ENCODE measurements at places on chromosomes 4 and X. TPM values are rescaled to one million over a fixed set of nuclear protein-coding genes. Genes with fewer than 3 reads are reported as not detected.

The GRK4 gene
- total RNA-seq: 6.4 TPM

The GLRA2 gene
- total RNA-seq: not detected

The TDO2 gene
- 4.2 TPM for total RNA-seq

The PFKFB1 gene
- total RNA-seq: not detected

The PAGE3 gene
- total RNA-seq: not detected

The HTATSF1 gene
- total RNA-seq: 35.0 TPM

The ENAM gene
- 0.97 TPM for total RNA-seq

The S100P gene
- total RNA-seq: not detected

The CLDN34 gene
- total RNA-seq: under 0.01 TPM

The NEK1 gene
- 8.7 TPM for total RNA-seq

The KCTD8 gene
- total RNA-seq: under 0.01 TPM

The TMEM185A gene
- 14.5 TPM for total RNA-seq

The ALPK1 gene
- total RNA-seq: 25.5 TPM

The CFI gene
- total RNA-seq: 18.4 TPM

The ARHGAP24 gene
- total RNA-seq: 56.6 TPM

The ZNF732 gene
- 0.64 TPM for total RNA-seq

The GPR143 gene
- 0.43 TPM for total RNA-seq

The GLUD2 gene
- total RNA-seq: 1.9 TPM

The GLRA3 gene
- total RNA-seq: not detected

The VEGFD gene
- not detected for total RNA-seq

The SCD5 gene
- 6.9 TPM for total RNA-seq

The HSD17B13 gene
- not detected for total RNA-seq

The RBM46 gene
- total RNA-seq: not detected

The G6PD gene
- total RNA-seq: 128 TPM

The RGS12 gene
- total RNA-seq: 11.7 TPM

The ERVMER34-1 gene
- 0.32 TPM for total RNA-seq

The FHIP1A gene
- under 0.01 TPM for total RNA-seq

The EMCN gene
- not detected for total RNA-seq

The ETDB gene
- total RNA-seq: not detected

The APELA gene
- total RNA-seq: not detected

The PHKA1 gene
- total RNA-seq: 8.6 TPM

The INPP4B gene
- total RNA-seq: 64.3 TPM

The SSX3 gene
- total RNA-seq: not detected

The IL3RA gene
- total RNA-seq: not detected

The AVPR2 gene
- under 0.01 TPM for total RNA-seq

The USP26 gene
- not detected for total RNA-seq

The FAM13A gene
- 34.1 TPM for total RNA-seq

The CENPC gene
- 18.1 TPM for total RNA-seq

The SSX2 gene
- total RNA-seq: not detected

The CHRDL1 gene
- under 0.01 TPM for total RNA-seq

The MAGEE1 gene
- 0.64 TPM for total RNA-seq

The BST1 gene
- total RNA-seq: 19.9 TPM

The PGAM4 gene
- not detected for total RNA-seq

The EIF1AX gene
- 34.8 TPM for total RNA-seq

The SYP gene
- total RNA-seq: under 0.01 TPM

The MAGEB3 gene
- total RNA-seq: not detected

The TSPAN5 gene
- total RNA-seq: 46.1 TPM
